ENCODE measurements at places on chromosomes 11 and 22.
A peak's percentile ranks its signal among the peaks of the same experiment; 100 is the strongest.

DNA sequence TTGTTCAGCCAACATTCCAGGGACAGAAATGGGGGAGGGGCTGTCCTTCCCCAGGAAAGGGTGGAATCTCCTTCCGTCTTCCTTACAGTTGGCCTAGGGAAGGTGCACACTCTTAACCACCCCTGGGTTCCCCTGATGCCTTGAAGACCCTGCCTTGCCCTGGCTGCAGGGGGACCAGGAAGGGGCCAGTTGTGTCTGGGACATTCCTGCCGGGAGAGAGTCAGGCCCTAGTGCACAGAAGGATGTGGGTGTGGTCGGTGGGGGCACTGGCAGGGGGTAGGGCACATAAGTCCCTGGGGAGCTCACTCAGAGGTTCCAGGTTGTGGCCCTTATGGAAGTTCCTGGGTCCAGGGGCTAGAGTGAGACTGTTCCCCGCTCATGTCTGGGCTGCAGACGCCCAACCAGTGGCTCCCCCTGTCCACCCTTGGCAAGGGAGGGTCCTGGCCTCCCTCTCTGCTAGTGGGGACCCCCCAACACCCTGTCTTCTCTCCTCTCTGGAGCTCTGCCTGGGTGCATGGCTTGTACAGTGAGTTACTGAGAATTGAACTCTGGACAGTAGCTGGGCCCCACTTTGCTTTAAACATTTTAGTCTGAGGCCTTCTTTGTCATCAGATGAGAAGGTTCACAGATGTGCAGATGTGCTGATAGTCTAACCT lies 2.0 kb upstream of the APOBEC3A start:
- no peak for DNase-seq

- DNase-seq: no peak
These were observed 5.2 kb downstream of the TMEM134 start for GRCh38 chr11:67463680-67464410.

DNA sequence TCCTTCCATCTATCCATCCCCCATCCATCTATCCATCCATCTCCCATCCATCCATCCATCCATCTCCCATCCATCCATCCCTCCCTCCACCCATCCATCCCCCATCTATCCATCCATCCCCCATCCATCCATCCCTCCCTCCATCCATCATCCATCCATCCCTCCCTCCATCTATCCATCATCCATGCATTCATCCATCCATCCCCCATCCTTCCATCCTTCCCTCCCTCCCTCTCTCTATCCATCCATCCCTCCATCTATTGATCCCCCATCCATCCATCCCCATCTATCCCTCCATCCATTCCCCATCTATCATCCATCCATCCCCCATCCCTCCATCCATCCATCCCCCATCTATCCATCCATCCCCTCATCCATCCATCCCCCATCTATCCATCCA lies 96.7 kb downstream of the MPPED1 start:
- DNase-seq: no peak

DNA sequence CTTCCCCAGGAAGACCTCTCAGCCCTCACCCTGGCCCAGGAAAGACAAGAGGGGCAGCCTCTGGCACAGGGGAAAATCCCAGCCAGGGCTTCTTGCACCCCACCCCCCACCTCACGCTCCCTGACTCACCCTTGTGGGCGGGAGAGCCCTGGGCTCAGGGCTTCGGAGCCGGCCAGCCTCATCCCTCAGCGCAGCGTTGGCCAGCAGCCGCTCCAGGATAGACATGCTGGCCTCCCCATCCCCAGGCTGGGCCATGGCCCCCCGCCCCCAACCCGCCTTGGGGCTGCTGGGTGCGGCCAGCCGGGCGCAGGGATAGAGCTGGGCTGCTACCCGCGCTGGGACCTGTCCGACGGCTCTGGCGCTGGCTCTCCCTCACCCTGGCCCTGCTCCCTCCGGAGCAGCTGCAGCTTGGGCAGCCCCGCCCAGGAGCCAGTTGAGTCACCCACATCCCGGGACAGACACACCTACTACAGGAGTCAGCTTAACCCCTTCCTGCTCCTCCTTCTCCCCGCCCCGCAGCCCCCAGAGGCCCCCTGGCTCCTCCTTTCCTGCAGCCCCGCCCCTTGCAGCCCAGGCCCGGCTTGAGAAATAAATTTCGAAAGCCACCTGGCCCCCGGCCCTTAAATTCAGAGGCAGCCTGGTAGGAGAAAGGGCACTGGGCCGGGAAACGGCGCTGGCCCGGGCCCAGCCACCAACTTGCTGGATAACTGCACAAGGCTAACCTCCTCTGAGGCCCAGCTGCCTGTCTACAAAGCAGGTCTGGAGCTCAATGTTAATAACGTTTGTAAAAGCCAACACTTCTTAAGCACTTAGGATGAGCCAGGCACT lies 13.4 kb downstream of the TNKS1BP1 start:
- DNase-seq: peak; percentile 53

- no peak for DNase-seq
These were observed 72.2 kb downstream of the PDHX start for GRCh38 chr11:34988294-34989255.

- DNase-seq: no peak
These were observed 961.5 kb downstream of the FAM181B start for GRCh38 chr11:81772166-81772565.

DNA sequence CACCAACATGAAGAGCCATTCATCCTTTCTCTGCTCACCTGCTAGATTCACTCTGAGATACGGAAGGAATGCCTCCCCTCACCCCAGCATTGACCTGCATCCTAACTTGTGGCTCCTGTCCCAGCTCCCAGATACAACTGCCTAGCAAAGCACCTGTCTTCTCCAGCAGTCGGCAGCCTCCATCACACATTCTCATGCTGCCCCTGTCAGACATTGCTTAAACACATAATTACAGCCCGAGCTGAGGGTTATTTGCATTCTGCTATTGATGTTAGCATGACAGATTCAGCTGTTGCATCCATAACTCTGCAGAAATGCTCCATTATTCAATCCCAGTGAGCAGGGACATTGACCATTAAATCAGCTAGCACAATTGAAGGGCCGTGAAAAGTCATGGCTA lies 184.4 kb upstream of the NARS2 start:
- DNase-seq: no peak

GRCh38 chr22:45201678-45202332 lies 38.1 kb downstream of the NUP50 start:
- no peak for DNase-seq

- peak; percentile 61 for DNase-seq
These were observed 23.7 kb downstream of the JAML start for GRCh38 chr11:118200901-118201680.

- no peak for DNase-seq
These were observed 101.3 kb downstream of the PDHX start for GRCh38 chr11:35017528-35018342.

DNA sequence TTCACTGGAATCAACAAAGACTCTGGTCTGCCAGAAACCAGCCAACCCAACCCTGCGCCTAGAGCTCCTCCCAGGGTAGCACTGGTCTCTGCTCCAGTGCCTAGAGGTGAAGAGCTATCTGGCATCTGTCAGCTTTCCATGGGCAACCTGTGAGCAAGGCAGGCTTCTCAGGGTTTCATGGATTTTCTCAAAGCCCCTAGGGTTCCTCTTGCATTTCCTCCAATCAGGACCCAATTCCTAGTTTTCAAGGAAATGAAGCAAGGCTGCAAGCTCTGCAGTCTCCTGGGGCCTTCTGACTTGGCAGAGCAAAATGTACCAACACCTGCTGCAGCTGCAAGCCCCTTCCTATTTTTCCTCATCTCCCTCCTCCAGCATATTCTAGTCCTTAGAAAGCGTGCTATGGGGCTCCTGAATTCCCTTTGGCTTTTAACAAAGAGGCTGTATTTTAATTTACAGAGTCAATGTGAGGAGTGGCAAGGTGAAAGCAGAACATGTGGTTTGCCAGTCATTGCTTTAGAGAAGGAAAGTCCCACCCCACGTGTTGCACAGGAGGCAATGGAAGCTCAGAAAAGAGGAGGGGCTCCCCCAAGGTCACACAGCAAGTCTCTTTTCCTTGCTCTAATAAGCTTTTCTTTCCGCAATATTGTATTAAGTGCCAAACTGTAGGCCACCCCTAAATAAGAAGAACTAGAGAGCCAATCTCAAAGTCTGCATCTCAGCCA lies 33.0 kb upstream of the RIC3 start:
- no peak for DNase-seq

DNA sequence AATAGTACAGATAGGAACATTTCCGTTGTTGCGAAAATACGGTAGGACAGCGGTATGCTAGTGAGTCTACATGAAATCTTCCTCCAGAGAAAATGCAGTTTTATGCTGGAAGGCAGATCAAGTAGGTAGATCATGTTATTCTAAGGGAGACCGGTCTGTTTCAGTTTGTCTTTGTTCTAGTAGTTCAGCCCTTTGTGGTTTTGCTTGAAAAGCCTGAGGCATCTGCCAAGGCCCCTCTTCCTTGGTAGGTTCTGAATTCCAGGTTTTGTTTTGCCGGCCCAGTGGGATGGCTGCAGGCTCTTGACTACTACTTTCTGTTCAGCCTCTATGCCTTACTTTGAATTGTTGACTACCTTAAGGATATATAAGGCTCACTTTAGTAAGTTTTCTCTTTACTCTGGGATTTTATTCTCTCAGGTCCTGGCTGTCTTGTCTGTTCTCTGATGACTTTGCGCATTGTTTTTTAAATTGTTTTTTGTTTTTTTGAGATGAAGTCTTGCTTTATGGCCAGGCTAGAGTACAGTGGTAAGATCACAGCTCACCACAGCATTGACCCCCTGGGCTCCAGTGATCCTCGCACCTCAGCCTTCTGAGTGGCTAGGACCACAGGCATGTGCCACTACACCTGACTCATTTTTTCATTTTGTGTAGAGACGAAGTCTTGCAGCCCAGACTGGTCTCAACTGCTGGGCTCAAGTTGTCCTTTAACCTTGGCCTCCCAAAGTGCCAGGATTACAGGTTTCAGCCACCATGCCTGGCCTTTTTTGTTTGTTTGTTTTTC lies 53.7 kb downstream of the HIPK3 start:
- DNase-seq: no peak
